ENCODE measurements at places on chromosomes 7 and 10.
A peak's percentile ranks its signal among the peaks of the same experiment; 100 is the strongest.

DNA sequence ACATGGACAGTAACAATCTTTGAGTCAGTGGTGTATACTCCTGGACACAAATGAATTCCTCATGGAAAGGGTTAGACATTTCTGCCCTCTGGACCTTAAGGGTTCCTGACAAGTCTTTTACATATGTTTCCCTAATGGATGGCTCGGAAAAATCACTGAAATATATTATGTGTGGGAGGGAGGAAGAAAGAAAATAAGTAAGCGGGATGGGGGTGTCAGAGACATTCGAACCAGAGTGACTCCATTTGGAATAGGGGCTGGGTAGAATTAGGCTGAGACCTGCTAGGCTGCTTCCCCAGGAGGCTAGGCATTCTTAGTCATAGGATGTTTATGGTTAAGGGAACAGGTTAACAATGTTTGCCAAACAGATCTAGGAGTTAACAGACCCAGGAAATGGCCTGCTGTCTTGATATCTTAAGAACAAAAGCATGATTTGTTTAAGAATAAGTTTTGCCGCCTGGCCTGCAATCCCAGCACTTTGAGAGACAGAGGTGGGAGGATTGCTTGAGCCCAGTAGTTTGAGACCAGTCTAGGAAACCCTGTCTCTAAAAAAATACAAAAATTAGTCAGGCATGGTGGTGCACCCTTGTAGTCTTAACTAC, 1241.7 kb downstream of the TYW1 start:
- DNase-seq, result no peak

DNA sequence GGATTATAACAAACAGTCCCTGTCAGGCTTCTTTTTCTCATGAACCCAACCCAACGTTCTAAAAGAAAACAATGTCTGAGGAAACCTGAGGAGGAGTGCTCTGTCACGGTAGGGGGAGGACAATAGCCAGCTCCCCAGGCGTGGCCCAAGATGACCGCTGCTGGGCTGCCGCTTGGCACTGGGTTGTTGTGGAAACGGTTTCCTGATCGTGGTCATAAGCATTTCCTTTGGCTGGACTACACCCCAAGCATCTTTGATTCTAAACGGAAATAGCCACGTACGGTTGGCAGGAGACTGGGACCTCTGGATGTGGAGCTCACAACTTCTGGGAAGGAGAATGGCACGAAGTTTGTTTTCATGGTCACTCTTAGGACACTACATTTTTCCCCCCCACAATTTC, 30.4 kb upstream of the DMBT1 start:
- no peak for DNase-seq

DNA sequence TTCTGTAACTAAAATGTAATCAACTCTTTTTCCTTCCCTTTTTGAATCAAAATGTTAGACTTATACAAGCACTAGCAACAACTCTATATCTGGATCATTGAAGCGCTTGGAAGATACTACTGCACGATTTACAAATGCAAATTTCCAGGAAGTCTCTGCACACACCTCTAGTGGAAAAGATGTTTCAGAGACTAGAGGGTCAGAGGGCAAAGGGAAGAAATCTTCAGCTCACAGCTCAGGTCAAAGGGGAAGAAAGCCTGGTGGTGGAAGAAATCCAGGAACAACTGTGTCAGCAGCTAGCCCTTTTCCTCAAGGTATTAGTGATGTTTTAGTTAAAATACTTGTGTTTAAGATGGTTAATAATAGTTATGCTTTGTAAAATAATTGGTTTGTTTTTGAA, 136.4 kb downstream of the MLLT10 start:
- no peak for DNase-seq

DNA sequence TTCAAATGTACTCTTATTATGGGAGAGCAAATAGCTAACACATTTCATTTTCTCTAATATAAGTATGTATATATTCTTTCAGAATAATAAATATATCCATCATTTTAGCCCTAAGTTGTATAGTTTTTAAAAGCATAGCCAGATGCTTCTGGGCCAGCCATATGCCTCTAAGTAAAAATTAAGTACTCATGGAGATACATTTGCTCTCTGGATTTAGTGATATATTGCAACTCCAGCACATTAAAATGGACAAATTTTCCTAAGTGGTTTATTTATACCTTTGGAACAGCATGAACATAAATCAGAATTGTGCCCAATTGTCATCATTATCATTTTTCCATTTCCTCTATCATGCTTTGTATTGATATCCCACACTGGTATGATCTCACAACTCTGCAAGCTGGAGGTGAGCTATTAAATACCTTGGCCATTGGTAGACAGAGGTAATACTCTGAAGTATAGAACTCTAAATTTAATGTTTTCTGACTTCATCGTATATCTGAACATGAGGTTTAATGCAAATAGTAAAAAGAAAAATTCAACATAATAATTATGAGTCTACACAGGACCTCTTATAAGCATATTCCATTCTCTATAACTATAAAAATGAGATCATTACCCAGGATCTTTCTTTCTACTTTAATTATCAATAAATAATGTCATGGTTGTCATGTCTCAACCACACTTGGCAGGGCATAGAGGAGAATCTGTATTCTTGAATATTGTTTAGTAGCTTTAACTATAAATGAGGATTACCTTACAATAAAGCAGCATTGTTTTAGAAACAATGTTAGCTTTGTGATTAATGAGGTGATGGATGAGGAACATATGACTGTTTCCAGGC, 90.8 kb downstream of the AGMO start:
- DNase-seq, result no peak

- no peak for DNase-seq
Measured at GRCh38 chr10:107548301-107548700, 383.8 kb upstream of the SORCS1 start.

DNA sequence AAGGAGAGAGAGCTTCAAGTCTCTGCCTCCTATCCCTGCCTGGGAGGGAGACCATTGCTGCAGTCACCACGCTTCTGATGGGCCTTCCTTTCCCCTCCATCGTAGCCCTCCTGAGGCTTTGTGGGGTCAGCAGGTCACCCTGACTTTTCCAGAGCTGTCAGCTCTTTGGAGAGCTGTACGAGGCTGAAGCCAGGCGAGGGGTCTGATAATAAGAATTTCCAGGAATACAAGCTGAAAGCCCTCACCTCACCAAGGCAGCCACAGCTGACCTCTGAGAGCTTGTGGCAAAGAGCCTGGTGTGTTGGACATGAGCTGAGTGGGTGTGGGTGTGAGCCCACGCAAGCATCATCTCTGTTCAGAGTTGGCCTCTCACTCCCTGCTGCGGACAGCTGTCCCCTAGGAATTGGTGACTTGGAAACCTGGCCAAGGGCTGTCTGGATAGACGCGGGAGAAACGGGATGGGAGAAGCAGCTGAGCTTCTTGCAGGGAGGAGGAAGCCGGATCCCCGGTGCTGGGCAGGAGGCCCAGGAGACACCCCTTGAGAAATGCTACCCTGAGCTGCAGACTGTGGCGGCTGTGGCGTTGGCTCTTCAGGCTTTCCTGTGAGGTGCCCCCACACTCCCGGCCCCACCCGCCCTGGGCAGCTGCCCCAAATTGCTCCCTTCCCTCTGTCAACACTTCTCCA, 122.1 kb upstream of the BTBD16 start:
- DNase-seq, result no peak

GRCh38 chr10:13365831-13366230, 17.7 kb upstream of the SEPHS1 start:
- no peak for DNase-seq

- no peak for DNase-seq
Measured at GRCh38 chr7:104017001-104017400, 27.5 kb upstream of the RELN start.

- no peak for DNase-seq
Measured at GRCh38 chr7:43535810-43536585, 46.9 kb upstream of the STK17A start.

- DNase-seq, result no peak
Measured at GRCh38 chr7:129612112-129613015, 844 bp downstream of the NRF1 start.

GRCh38 chr10:19828278-19829049, 12.2 kb downstream of the PLXDC2 start:
- peak; percentile 54 for DNase-seq

- no peak for DNase-seq
Measured at GRCh38 chr7:24536682-24537081, 36.6 kb upstream of the PALS2 start.

- DNase-seq, result no peak
Measured at GRCh38 chr10:10438335-10439100, 579.2 kb upstream of the CELF2 start.

DNA sequence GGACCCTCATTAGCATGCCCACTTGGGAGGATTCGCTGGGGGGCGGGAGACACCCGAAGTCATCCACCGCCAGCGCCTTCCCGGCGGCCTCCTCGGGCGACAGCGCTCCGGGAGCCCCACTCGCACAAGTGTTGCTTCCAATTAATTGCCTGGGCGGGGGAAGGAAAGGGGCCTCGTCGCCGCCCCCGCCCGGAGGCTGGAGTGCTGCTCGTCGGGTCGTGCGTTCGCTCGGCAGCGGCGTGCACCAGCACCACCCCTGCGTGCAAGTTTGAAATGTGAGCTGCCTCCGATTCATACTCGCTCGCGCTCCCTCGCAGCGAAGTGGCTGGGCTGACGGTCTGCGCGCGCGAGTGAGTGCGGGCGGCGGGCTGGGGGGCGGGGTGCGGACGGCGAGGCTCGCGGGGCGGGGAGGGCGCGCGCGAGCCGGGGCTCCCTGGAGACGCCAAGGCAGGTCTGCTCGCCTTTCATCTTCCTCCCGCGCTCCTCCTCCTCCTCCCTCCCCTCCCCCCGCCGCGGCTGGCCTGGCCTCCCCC, 104.6 kb upstream of the PPIF start:
- DNase-seq, result peak; percentile 39

DNA sequence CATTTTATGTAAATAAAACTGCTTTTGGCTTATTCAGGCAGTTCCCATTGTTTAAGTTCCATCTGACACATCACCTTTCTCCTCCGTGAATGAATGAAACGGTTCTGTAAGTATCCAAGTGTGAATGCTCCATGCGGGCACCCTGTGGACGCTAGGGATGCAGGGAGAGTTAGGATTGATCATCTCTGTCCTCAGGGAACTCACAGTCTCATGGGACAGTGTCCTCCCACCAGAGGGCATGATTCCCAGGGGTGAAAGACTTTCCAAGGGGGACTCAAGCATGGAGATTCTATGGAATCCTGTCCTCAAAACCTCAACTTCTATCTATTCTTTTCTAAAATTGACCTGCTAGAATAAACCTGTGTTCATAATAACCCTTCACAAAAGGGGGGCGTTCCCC, 98.8 kb downstream of the HECW1 start:
- no peak for DNase-seq

GRCh38 chr7:32078824-32079223, 8.6 kb upstream of the PDE1C start:
- no peak for DNase-seq

DNA sequence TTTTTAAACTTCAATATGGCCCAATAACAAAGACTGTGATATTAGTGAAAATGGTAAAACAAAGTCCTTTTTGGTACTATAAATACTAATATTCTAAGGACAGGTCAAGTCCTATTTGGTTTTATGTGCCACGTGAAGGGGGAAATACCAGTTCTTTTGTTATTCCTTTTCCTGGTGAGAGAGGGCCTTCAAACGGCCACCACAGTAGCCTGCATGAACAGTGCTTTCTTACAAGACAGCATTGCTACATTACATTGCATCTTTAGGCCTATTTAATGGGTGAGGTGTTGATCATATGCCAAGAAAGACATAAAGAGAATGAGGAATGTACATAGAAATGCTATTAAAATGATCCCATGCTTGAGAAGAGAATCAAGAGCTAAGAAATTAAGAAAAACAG, 214.8 kb downstream of the LRRTM3 start:
- DNase-seq, result no peak

GRCh38 chr10:77513781-77514331, 123.8 kb downstream of the KCNMA1 start:
- DNase-seq, result no peak

DNA sequence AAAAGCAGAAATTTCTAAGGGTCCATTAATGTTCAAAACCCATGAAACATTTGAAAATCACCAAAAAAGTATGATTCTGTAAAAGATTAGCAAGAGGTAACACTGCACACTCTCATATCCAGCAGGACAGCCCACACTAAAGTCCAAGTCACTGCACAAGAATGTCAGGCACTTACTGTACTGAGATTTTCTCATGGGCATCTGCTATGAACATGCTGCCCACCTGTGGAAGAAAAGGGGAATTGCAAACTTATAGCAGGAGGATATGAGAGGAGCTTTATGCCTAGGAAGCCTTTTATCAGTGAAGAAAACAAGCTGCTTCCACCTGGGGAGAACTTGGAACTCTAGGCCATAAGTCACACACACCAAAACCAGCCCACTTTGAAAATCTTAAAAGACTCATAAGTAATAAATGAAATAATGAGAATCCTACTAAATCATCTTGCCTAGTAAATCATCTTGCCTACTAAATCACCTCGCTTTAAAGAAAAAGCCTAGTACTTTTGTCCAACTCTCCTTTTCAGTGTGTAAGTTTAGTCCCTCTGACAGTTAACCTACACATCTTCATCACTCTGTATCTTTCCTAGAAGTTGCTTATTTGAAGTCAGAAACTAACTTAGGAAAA, 46.1 kb downstream of the ARMH3 start:
- DNase-seq, result peak; percentile 79

- no peak for DNase-seq
Measured at GRCh38 chr7:15626041-15626440, 60.4 kb downstream of the MEOX2 start.

GRCh38 chr7:74052628-74053027, 24.7 kb downstream of the ELN start:
- DNase-seq, result no peak

- no peak for DNase-seq
Measured at GRCh38 chr10:85318809-85319807, 990.7 kb downstream of the CCSER2 start.

GRCh38 chr10:74855027-74855426, 28.6 kb downstream of the KAT6B start:
- DNase-seq, result no peak

DNA sequence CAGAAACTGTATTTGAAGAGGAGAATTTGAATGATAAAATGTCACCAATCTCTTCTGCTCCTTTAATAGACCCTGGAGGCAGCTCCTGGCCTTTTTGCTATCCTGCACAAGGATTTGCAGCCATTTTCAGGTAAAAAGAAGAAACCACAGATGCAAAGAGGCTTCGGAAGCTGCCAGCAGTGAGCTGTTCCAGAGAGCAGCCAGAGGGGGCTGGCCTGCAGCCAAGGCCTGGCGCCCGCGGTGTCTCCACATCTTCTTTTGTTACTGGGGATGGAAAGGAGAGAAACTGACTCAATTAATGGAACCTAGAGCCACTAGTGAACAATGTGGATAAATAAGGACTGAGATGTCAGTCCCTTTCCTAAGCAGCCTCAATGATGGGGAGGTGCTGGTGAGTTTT, 23.9 kb upstream of the GPR26 start:
- no peak for DNase-seq

DNA sequence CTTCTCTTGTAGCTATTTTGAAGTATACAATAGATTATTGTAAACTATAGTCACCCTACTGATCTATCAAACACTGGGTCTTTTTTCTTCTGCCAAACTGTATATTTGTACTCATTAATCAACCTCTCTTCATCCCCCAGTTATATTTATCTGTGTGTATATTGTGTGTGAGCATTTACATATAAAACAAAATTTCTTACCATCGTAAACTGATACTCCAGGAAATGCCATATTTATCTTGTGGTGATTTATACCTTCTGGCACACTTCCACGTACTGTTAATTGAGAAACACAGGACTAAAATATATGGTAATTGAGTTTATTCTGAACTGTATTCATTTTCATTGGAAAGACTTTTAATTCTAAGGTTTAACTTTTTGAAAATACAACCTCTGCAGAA, 18.9 kb downstream of the ANLN start:
- DNase-seq, result no peak
